Ovary (tissue), 10 donors: ENCODE measurements at places on chromosomes 11 and 22. TPM values are rescaled to one million over a fixed set of nuclear protein-coding genes. Genes with fewer than 3 reads are reported as not detected.

- H3K27ac ChIP-seq = no peak overlapping the region
- no peak overlapping the region for H3K4me3 ChIP-seq
- no peak for DNase-seq
- H3K27me3 ChIP-seq = no peaks in the 10 kb centered on the region
- H3K36me3 ChIP-seq = no peaks in the 10 kb centered on the region
Observed at GRCh38 chr11:9616042-9616675, 42.7 kb downstream of the WEE1 start.

DNA sequence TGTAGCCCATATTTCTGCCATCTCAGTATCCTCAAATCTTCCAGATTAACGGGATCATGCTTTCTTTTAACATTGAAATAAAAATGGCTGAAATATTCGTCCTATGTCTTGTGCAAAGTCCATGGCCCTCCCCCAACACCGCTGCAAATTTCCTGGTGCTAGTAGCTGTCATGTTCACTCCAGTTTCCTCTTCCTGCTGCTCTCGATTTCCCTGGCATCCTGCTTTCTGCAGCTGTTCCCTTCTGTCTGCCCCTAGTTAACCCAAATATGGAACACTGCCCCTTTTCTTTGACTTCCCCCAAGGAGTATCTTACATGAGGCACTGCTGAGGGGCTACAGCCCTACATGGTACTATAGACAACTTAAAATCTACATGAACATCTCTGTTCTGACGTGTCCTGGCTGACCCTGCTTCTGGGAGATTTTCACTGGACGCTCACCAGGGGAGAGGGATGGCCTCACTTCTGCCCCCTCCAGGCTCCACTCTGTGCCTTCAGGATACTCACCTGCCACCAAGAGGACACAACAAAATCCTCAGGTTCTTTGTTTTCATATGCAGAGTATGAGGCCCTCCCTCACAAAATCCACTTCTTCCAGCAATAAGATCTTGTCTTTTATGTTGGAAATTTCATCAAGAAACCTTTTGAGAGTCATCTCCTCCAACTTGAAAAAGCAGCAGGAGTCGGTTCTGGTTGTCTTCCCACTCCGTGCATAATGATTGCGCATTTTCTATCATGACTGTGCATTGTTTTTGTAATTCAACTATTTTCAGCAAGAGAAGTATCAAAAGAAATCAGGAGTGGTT, 29.5 kb upstream of the SCUBE2 start:
- H3K27ac ChIP-seq = no peak overlapping the region
- no peaks in the 10 kb centered on the region for H3K4me1 ChIP-seq
- no peak overlapping the region for H3K4me3 ChIP-seq
- H3K27me3 ChIP-seq = no peaks in the 10 kb centered on the region
- H3K36me3 ChIP-seq = no peaks in the 10 kb centered on the region

DNA sequence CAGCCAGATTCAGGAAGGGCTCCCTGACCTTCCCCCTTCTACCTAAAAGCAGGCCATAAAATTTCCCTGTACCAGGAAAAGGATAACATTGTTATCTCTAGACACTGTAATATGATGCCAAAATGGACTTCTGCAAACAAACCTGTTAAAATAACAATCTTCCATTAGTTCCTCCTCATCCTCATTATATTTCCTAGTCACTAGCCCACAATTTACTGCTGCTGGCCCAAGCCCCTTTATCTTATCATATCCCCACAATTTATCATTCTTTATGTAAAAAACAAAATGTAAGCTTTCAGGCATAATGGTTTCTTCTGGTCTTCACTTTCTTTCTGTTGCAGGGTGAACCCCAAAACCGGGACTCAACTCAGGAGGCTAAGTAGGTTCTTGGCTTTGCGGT, 1132.1 kb upstream of the CNTN5 start:
- no peak for DNase-seq
- no peak overlapping the region for H3K4me3 ChIP-seq
- H3K4me1 ChIP-seq = no peaks in the 10 kb centered on the region
- H3K27me3 ChIP-seq = no peaks in the 10 kb centered on the region
- no peak overlapping the region for H3K27ac ChIP-seq
- H3K36me3 ChIP-seq = no peaks in the 10 kb centered on the region

DNA sequence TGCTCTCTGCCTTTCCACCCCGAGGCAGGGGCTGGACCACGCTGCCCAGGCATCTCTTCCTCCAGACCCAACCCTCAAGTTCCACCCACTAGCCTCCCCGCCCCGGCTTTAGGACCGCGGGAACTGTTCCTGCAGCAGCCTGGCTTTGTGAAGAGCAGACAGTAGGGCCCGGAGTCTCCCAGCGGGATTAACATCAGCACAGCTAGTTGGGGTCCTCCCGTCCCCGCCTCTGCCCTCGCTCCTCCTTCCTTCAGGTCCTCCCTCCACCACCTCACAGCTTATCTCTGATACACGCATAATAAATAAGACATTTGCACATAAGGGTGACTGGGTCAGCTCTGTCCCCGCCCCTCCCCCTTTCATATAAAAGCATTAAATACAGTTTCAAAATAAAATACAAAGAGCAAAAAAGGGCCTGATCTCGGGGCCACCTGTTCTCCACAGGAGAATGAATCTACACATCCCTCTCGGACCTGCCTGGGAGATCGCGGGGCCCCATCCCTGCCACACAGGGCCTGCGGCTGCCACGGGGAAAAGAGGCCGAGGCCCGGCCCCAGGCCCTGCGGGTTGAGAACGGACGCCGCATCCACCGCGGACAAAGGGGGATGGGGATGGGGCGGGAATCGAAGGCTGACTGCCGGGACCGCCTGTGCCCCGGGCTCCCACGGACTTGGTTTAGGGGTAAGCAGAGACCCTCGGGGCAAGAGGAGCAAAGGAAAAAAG, 6.5 kb downstream of the ZFTA start:
- peak overlapping the region; percentile 89 for H3K27ac ChIP-seq
- peaks cover 17% of the 10 kb centered on the region for H3K4me1 ChIP-seq
- H3K4me3 ChIP-seq = peak overlapping the region; percentile 52
- H3K27me3 ChIP-seq = no peaks in the 10 kb centered on the region
- DNase-seq = peak; percentile 59
- H3K36me3 ChIP-seq = no peaks in the 10 kb centered on the region

GRCh38 chr22:37088108-37088605, 21.4 kb downstream of the TMPRSS6 start:
- no peak overlapping the region for H3K27ac ChIP-seq
- no peak for DNase-seq
- H3K4me3 ChIP-seq = no peak overlapping the region
- H3K27me3 ChIP-seq = no peaks in the 10 kb centered on the region
- no peaks in the 10 kb centered on the region for H3K4me1 ChIP-seq

GRCh38 chr11:133705873-133706272, 139.4 kb downstream of the SPATA19 start:
- H3K36me3 ChIP-seq = no peaks in the 10 kb centered on the region
- no peaks in the 10 kb centered on the region for H3K27me3 ChIP-seq
- H3K4me1 ChIP-seq = no peaks in the 10 kb centered on the region
- H3K27ac ChIP-seq = no peak overlapping the region
- H3K4me3 ChIP-seq = no peak overlapping the region
- DNase-seq = no peak

The EFCAB6 gene
- total RNA-seq = 6.6 TPM

The INSC gene
- not detected for total RNA-seq

The KCNE3 gene
- total RNA-seq = 16.5 TPM

The RASGRP2 gene
- total RNA-seq = 3.3 TPM

The ASCL2 gene
- 0.36 TPM for total RNA-seq

The GNG3 gene
- 0.41 TPM for total RNA-seq
